Panc1 (cell line): ENCODE measurements at places on chromosomes 5 and 9.

GRCh38 chr9:90421786-90422185 is 220.8 kb downstream of the DIRAS2 start:
- DNase-seq, result no peak

- no peak for DNase-seq
Measured at GRCh38 chr9:71608825-71609447, 159.4 kb downstream of the CEMIP2 start.

GRCh38 chr5:10524376-10525123 is 39.3 kb upstream of the ANKRD33B start:
- no peak for DNase-seq

- no peak for DNase-seq
Measured at GRCh38 chr5:155844542-155844941, 482.4 kb upstream of the SGCD start.

DNA sequence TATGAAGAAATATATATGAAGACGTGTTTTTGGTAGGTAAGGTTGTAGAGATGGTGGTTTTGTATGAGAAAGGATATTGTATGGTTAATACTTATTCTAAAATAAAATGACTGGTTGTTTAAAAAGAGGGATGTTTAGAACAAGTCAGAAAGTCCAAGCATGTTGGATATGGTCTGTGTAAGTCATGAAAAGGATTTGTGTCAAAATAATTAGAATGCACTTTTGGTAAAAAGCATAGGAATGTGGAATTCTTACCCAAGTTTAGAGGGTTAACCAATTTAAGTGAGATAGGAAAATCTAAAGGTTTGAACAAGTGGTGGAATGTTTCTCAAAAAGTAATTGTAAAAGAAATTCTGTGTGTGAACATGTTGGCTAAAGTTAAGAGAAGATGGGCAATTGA is 1556.5 kb upstream of the C9orf72 start:
- DNase-seq, result no peak
